ENCODE measurements at places on chromosomes 1 and 21.

- no peak for DNase-seq
These were observed 80.9 kb upstream of the ADAMTS5 start for GRCh38 chr21:27047658-27048314.

GRCh38 chr1:64511044-64511443 is 41.1 kb downstream of the CACHD1 start:
- DNase-seq: no peak

GRCh38 chr1:225539575-225539974 is 111.7 kb upstream of the LBR start:
- no peak for DNase-seq

DNA sequence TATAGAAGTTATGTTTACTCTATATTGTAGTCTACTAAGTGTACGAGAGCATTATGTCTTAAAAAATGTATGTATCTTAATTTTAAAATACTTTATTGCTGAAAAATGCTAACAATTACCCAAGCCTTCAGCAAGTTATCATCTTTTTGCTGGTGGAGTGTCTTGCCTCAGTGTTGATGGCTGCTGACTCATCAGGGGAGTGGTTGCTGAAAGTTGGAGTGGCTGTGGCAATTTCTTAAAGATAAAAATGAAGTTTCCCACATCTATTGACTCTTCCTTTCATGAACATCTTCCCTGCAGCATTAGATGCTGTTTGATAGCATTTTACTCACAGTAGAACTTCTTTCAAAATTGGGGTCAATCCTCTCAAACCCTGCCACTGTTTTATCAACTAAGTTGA is 95.8 kb downstream of the CDC7 start:
- DNase-seq: no peak

- no peak for DNase-seq
These were observed 18.9 kb downstream of the SNAP47 start for GRCh38 chr1:227753999-227754711.

- no peak for DNase-seq
These were observed 220.5 kb upstream of the B3GALT2 start for GRCh38 chr1:193406901-193407300.

DNA sequence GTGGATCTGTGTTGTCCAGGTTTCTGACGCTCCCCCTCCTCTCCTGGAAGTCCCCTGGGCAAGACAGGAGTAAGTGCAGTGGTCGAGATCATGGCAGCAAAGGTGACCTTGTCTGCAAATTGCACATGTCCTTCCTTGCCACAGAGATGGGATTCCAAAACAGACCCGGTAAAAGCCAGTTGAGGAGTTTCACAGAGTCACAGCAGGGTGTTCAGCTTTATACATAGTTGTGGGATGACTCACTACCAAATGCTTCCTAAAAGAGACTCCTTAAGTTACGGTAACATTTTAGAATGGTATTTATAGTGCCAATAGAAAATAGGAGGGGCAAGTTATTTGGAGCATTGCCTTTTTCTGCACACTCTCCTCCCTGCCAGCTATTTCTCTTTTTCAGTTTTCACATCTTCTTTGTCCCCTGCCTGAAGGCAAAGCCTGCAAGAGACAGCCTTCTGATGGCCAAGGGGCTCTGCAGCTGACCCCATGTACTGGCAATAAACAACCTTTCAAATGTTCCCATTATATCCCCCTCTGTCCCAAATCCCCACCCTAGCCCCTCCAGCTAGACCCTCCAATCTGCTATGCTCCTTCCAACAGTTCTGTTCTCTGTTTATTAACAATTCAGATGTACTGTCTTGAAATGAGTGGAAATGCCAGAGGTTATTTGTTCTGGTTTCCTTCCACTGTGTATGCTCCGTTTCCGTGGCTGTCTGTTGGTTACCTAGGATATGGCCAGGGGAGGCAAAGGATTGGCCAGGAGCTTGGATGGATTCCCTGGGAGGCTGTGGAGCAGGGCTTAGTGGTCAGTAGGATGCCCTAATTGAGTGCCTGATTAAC is 115.0 kb downstream of the TGFB2 start:
- DNase-seq: no peak

GRCh38 chr1:117146575-117147340 is 25.2 kb upstream of the TRIM45 start:
- no peak for DNase-seq

GRCh38 chr1:210711825-210712612 is 383.3 kb downstream of the HHAT start:
- no peak for DNase-seq
